ENCODE measurements at places on chromosomes 2 and 18.

DNA sequence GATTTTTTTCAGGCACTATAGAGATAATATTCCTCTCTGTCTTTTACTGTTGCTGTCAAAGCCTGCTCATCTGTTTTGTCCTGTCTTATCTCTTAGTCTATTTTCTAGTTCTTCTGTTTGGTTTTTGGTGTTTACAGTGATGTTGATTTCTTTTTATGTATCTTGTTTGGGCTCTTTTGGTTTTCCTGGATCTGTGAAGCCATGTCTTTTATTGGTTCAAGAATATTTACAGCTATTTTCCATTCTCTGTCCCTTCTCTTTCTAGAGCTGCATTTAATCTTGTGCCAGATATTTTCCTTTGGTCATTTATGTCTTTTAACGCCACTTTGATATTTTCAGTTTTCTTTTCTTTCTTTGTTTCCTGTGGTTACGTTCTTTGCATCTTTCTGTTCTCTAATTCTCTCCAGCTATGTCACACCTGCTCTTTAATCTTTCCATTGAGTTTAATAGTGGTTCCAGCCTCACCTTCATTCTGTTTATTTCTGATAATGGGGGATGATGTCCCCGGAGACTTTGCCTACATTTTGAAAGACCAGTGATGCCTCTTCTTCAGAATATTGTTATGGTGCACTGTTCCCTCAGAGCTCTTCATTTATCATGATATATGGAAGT lies 32.0 kb downstream of the SMCHD1 start:
- DNase-seq = no peak

DNA sequence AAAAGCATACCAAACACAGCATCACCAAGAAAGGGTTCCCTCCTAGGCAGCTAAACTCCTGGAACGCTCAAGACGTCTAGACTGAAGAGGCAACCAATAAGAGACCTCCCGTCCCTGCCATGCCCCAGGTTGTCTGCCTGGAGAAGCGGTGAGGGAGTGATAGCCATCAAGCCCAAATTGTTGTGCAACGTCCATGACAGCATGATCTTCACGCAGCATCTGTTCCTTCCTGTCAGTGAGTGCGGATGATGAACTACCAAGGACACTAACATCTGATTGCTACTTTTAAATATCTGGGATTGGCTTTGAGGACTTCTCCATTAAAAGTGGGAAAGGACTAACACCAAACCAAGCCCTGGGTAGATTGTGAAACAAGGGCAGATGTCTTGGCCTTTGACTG lies 149.7 kb downstream of the TXNL1 start:
- DNase-seq = no peak

GRCh38 chr2:176873403-176873802 lies 339.2 kb upstream of the HNRNPA3 start:
- DNase-seq = peak; percentile 5

DNA sequence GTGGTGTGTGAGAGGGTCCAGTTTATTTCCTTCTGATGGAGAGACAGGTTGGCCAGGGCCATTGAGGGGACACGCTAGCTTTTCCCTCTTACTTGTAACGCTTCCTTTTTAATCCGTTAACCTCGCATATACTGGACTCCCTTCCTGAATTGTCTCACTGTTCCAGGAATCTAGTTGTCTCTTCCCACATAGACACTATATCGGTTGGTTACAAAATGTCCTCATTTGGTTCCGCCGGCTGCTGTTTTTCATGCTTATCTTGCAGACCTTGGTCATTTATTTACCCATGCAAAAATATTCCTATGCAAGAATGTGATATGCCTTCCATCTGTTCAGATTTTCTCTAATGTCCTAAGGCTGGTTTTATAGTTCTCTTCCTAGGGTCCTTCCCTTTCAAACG lies 35.0 kb downstream of the NEURL3 start:
- DNase-seq = no peak

DNA sequence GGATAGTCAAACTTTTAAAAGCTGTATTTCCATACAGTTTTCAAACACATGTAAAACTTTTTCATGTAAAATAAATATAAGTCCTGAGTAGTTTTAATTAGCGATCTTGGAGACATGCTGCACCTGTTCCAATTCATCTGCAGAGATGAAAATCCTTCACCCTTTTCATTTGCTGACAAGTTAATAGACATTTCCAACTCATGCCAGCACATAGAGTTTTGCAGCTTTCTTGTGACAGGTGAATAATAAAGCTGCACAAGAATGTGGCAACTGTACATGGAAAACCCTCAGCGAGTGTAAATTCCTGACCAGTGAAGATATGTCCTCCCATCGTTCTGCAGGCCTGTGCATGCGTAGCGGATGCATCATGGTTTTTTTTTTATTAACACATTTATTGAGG lies 771.4 kb downstream of the TDRD15 start:
- DNase-seq = no peak

- DNase-seq = peak; percentile 57
Measured at GRCh38 chr2:241636182-241637017, 558 bp downstream of the THAP4 start.

DNA sequence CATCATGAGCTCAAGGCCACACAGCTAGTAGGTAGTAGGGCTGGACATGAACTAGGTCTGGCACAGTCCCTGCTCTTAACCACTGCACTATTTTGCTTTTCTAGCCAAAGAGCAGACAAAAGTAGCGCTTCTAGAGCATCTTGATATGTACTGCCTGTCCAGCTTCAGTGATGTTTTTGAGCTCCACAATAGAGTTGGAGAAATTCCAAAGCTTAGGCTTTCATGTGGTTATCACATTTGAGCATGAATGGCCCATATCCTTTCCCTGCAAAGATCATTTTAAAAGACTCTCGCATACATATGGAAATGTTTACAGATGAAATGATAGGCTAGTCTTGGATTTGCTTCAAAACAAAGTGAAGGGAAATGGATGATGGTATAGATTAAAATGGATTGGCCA lies 128.7 kb downstream of the MAP3K20 start:
- DNase-seq = peak; percentile 49

DNA sequence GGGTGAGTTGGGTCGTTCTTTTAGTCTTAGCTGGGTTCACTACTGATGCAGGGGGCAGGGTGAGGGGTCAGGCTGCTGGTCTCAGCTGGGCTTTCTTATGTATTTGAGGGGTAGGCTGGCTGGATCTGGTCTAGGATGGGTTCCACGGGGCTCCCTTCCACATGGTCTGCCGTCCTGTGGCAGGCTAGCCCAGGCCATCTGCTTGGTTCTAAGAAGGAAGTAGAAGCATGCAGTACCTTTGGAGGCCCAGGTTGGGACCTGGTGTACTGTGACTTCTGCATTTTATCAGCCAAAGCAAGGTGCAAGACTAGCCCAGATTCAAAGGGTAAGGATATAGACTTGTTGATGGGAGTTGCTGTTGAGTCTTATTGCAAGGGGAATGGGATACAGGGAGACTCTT lies 35.5 kb upstream of the MGAT5 start:
- DNase-seq = no peak

- peak; percentile 21 for DNase-seq
Measured at GRCh38 chr2:36277146-36277808, 78.3 kb upstream of the CRIM1 start.

- no peak for DNase-seq
Measured at GRCh38 chr2:74427551-74427950, 6.0 kb downstream of the WDR54 start.

- no peak for DNase-seq
Measured at GRCh38 chr2:109448946-109449788, 164.6 kb downstream of the SEPTIN10 start.

- peak; percentile 15 for DNase-seq
Measured at GRCh38 chr2:96197546-96198255, 10.9 kb downstream of the STARD7 start.

- peak; percentile 72 for DNase-seq
Measured at GRCh38 chr2:166180951-166181812, 53.4 kb upstream of the SCN1A start.

GRCh38 chr2:1262609-1263008 lies 150.7 kb upstream of the TPO start:
- DNase-seq = no peak

- no peak for DNase-seq
Measured at GRCh38 chr2:217626926-217627325, 375.9 kb downstream of the TNS1 start.

DNA sequence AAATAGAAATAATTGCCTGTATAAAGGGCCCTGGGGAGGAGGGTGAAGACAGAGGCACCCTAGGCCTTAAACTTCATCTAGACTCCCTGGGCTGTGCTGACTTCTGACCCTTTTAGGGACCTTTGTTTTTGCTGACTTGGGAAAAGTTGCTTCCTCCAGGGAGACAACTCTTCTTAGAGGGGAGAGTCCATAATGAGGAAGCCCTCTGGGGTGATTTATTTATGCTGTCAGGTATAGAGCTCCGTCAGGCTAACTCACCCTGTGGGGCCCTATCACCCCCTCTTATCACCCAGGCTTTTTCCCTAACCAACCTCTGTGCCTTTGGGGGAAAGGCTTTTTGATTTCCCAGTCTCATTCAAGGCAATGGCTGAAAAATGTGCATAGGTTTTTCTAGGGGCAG lies 8.1 kb downstream of the ONECUT2 start:
- no peak for DNase-seq

- DNase-seq = no peak
Measured at GRCh38 chr2:144224472-144224871, 295.4 kb downstream of the ZEB2 start.

DNA sequence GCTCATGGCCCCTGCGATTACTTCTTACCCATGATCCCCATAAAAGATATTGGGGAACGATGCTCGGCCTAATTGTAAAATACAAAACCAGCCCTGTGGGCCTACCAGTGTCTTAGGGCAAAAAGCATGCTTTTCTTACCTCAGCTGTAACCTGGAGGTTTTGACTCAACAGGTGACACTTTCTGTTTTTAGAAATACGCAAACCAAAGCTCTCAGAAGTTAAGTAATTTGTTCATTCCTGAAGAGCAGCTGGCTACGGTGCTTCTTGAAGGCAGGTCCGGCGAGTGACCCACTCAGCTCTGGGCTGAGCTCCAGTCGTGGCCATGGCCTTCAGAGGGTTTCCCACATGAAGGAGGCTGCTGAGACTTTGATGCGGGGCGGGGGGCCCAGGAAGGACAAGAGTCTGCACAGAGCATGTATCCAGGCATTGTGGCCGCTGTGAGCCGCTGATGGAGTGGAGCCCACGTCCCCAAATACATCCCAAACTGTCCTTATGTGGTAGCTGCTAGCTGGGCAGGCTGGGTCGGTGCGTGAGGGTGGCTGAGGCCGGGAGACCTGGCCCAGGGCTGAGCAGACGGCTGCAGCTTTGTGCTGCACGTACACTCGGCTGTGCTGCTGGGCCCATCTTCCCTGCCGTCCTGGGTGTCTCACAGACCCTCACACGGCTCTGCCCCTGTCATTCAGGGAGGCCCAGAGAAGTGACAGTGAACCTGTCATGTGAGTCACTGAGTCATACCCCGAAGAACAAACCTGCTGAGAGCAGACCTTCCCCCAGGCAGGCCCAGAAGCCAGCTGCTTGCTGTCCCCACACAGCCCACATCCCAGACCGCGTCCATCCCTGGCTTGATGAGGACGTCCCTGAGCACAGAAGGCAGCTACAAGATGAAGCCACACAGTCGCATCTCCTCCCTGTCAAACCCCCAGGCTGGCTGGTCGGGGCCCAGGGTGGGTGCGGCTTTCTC lies 34.1 kb downstream of the ITGB1BP1 start:
- DNase-seq = no peak

DNA sequence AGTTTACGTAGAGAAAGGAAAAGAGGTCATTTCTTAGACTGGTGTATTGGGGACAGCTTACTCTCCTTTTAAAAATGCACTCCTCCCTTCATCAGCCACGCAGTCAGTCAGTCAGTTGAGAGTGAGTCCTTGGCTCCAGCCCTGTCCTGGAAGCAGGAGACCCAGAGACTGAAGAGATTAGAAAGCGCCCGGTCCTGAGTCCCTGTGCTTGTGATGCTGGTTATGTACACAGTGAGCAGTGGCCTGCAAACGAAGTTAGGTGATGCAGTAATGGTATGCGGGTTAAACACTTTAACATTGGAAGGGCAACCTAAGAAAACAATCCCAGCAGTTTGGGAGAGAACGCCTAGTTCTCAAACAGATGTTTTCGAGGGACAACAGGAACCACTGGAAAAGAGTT lies 6.3 kb upstream of the ASB1 start:
- no peak for DNase-seq

GRCh38 chr2:215887303-215887702 lies 126.0 kb downstream of the MREG start:
- DNase-seq = no peak

DNA sequence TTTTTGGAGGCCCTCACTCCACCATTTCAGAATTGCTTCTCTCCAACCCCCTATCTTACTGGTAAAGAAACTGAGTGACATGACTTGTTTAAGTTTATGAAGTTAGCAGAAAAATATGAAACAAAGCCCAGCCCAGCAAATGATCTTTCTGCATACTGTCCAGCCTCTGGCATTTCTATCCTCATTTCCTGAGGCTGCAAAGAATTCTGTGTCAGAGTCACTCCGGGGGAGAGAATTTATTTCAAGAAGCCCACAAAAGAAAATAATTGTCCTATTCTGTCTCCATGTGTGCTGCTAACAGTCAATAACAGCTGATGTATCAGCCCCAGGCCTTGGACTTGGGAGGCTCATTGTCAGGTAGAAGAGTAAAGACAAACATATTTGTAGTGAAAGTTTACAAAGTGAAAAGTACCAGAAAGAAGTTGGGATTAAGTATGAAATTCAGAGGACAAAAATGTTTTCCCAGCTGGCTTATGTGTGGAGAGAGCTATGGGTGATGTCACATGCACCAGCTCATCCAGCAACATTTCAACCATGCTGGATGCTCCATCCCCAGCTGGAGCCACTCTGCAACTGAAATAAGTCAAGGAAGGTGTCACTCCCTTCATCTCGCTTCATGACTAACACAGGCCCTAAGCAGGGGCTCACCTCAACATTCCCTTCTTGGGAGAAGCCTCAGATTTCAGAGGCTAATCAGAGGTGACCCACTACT lies 42.3 kb downstream of the TRABD2A start:
- DNase-seq = no peak

DNA sequence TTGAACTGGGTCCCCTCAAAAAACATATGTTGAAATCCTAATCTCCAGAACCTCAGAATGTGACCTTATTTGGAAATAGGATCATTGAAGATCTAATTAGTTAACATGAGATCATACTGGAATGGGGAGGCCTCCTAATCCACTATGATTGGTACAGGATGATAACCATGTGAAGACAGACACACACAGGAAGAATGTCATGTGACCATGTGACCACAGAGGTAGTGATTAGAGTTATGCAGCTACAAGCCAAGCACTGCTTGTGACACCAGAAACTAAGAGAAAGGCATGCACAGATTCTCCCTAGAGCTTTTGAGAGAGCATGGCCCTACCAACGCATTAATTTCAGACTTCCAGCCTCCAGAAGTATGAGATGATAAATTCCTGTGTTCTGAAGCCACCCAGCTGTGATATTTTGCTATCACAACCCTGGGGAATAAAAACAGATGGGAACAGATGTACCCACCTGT lies 47.0 kb upstream of the TGIF1 start:
- no peak for DNase-seq

DNA sequence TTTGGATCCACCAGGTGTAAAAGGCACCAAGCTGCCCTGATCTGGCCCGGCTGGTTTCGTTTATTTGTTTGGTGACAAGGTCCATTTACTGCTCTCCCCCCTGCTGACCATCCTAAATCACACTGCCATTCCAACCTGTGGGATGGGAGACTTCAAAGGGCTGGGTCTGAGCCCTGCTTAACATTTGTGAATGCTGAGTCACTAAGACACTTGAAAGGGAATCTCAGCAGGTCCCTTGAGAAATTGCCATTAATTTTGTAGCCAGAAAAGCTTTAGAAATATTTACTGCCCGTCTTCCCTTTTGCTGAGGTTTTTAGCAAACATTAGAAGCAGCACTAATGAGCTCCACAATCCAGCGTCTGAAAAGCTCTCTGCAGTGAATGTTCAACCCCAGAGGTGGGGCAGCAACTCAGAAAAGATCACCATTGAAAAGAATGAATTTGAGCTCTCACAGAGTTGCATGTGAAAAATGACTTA lies 133.8 kb downstream of the ARL4C start:
- DNase-seq = no peak

Data from dermis blood vessel endothelial cell (primary cell).